ENCODE measurements at places on chromosomes 5 and 9. TPM values are rescaled to one million over a fixed set of nuclear protein-coding genes. Genes with fewer than 3 reads are reported as not detected.

DNA sequence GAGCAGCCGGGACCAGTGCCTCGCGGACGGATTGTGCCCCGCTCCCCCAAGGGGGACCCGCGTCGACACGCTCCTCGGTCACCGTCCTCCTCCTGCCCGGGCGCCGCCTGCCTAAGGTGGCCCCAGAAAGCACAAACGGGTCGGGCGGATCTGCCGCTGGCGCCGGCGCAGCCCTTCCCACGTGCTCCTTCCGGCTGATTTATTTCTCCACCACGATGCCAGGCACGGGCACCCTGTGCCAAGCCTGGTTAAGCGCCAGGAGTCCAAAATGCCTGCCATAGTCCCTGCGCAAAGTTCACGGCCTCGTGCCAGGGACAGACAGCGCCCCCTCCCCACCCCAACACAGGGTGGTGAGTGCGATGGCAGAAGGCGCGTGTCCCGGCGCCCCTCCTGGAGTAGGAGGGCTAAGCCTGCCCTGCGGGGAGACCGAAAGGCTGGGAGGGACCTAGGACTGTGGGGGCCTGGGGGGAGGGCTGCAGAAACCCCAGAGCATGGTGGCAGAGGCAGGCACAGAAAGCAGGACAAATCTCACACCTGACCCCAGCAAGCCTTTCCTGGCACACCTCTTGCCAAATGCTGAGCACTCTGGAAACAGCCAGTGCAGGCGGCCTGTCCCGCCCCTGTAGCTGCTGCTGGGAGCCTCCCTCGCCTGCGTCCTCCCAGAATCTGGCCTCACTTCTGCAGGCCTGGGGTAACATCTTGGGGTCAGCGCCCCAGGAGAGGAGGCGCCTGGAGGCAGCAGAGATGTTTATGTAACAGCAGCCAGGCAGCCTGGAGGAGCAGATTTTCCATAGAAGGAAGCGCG lies 1.1 kb upstream of the NOTCH1 start:
- H3K27me3 ChIP-seq, result no peaks in the 10 kb centered on the region
- peaks cover 61% of the 10 kb centered on the region for H3K4me1 ChIP-seq
- peak overlapping the region; percentile 97 for H3K27ac ChIP-seq

- DNase-seq, result peak; percentile 41
- H3K36me3 ChIP-seq, result no peaks in the 10 kb centered on the region
- H3K4me3 ChIP-seq, result no peak overlapping the region
- H3K27ac ChIP-seq, result no peak overlapping the region
Measured at GRCh38 chr5:86143837-86144236, 473.9 kb upstream of the COX7C start.

DNA sequence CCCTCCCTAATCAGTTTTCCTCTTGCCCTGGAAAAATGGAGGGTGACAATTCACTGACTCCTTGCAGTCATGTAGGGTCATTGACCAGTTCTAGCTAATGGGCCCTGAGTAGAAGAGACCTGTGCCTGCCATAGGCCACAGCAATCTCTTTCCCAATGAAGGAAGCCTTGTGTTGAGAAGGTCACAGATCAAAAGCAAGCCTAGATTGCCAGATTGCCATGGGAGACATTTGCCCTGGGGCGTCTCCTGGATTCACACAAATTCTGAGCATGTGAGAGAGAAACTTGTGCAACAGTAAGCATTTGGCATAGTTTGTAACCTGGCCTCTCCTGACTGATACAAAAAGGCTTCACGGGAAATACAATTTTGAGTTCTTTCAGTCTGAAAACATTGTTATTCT lies 148.0 kb downstream of the NUDT12 start:
- H3K27me3 ChIP-seq, result no peaks in the 10 kb centered on the region
- no peaks in the 10 kb centered on the region for H3K4me1 ChIP-seq
- H3K4me3 ChIP-seq, result no peak overlapping the region
- no peak overlapping the region for H3K27ac ChIP-seq
- no peaks in the 10 kb centered on the region for H3K36me3 ChIP-seq

- no peaks in the 10 kb centered on the region for H3K36me3 ChIP-seq
- no peak overlapping the region for H3K4me3 ChIP-seq
- H3K27ac ChIP-seq, result no peak overlapping the region
- no peak for DNase-seq
- H3K4me1 ChIP-seq, result no peaks in the 10 kb centered on the region
- H3K27me3 ChIP-seq, result no peaks in the 10 kb centered on the region
Measured at GRCh38 chr5:115335301-115335700, 38.8 kb upstream of the CCDC112 start.

- DNase-seq, result no peak
- no peaks in the 10 kb centered on the region for H3K27me3 ChIP-seq
- H3K27ac ChIP-seq, result no peak overlapping the region
- no peak overlapping the region for H3K4me3 ChIP-seq
Measured at GRCh38 chr5:143882520-143882919, 70.6 kb downstream of the HMHB1 start.

- peaks cover 64% of the 10 kb centered on the region for H3K4me1 ChIP-seq
- H3K27me3 ChIP-seq, result no peaks in the 10 kb centered on the region
- peaks cover 23% of the 10 kb centered on the region for H3K36me3 ChIP-seq
- H3K27ac ChIP-seq, result peak overlapping the region; percentile 71
- no peak overlapping the region for H3K4me3 ChIP-seq
Measured at GRCh38 chr9:109108318-109108717, 11.4 kb downstream of the TMEM245 start.

GRCh38 chr5:149674686-149675085 lies 55.4 kb upstream of the PPARGC1B start:
- DNase-seq, result no peak
- no peak overlapping the region for H3K4me3 ChIP-seq
- H3K36me3 ChIP-seq, result no peaks in the 10 kb centered on the region
- H3K4me1 ChIP-seq, result peaks cover 1% of the 10 kb centered on the region
- H3K27me3 ChIP-seq, result no peaks in the 10 kb centered on the region

Gene SLC31A2
- 74.8 TPM for total RNA-seq

Gene C9orf50
- total RNA-seq, result not detected

Gene PCDHA5
- total RNA-seq, result 0.18 TPM

Gene KIF20A
- 1.2 TPM for total RNA-seq

Gene CDC42SE2
- total RNA-seq, result 38.7 TPM

All from lower lobe of right lung (tissue), 2 donors.